ENCODE measurements at places on chromosomes 11 and 22. TPM values are rescaled to one million over a fixed set of nuclear protein-coding genes. Genes with fewer than 3 reads are reported as not detected.

OOSP4A gene
- not detected for total RNA-seq

TMEM191C gene
- total RNA-seq: 0.85 TPM

RIMBP3C gene
- total RNA-seq: not detected

NOL12 gene
- 26.5 TPM for total RNA-seq

KCNJ4 gene
- not detected for total RNA-seq

GUCY1A2 gene
- under 0.01 TPM for total RNA-seq

PLA2G3 gene
- under 0.01 TPM for total RNA-seq

OR10D3 gene
- not detected for total RNA-seq

HOATZ gene
- total RNA-seq: not detected

PDGFD gene
- under 0.01 TPM for total RNA-seq

RNF215 gene
- total RNA-seq: 14.9 TPM

OR51G2 gene
- total RNA-seq: not detected

ACR gene
- 0.14 TPM for total RNA-seq

MUC5AC gene
- total RNA-seq: not detected

SCGB1D4 gene
- not detected for total RNA-seq

KRTAP5-8 gene
- not detected for total RNA-seq

PGA4 gene
- not detected for total RNA-seq

KLHL35 gene
- 0.57 TPM for total RNA-seq

CHRM4 gene
- total RNA-seq: not detected

OR5T2 gene
- total RNA-seq: not detected

CSKMT gene
- total RNA-seq: 14.0 TPM

SELENOM gene
- 17.4 TPM for total RNA-seq

CARNS1 gene
- total RNA-seq: under 0.01 TPM

TENM4 gene
- 11.6 TPM for total RNA-seq

TMPRSS13 gene
- 6.8 TPM for total RNA-seq

ROBO4 gene
- total RNA-seq: not detected

MRGPRX3 gene
- under 0.01 TPM for total RNA-seq

MAPK8IP1 gene
- 0.34 TPM for total RNA-seq

MYEOV gene
- under 0.01 TPM for total RNA-seq
